H7 (cell line): ENCODE measurements at places on chromosomes 16 and 17. TPM values are rescaled to one million over a fixed set of nuclear protein-coding genes. Genes with fewer than 3 reads are reported as not detected.

- DNase-seq, result no peak
Observed at GRCh38 chr16:12305847-12306801, 329.6 kb downstream of the SNX29 start.

DNA sequence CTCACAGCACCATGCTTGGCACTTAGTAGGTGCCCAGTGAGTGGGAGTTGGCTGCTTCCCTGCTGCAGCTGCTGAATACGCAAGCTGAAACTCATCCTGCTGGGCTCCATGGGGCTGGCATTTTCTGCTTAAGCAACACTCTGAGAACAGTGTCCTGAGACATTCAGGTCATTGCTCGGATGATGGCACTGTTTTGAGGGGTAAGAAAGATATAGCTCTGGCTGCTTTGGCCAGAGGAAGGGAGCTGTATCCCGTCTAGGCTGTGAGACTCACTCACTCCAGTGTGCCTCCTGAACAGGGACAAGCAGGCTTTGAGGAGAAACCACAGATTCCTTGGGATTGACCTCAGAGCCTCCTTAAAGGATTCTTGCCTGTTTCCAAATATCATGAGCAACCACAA lies 120.5 kb downstream of the CLEC16A start:
- DNase-seq, result no peak

GRCh38 chr16:84496991-84497390 lies 7.5 kb downstream of the MEAK7 start:
- no peak for DNase-seq

- DNase-seq, result no peak
Observed at GRCh38 chr17:77010667-77011066, 130.1 kb upstream of the SEC14L1 start.

The UTS2R gene
- total RNA-seq, result not detected in 2 replicates

DNA sequence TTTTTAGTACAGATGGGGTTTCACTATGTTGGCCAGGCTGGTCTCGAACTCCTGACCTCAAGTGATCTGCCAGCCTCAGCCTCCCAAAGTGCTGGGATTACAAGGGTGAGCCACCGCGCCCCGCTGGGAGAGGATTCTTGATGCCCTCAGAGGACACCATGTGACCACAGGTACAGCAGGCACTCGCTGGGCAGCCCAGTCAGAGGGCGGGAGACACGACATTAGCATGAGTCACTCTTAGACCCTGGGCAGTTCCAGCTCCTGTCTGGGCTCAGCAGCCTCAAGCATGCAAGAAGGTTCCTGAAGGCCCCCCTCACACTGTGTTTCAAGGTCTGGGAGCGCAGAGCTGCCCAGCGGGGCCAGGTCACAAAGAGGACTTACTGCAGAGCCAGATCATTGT lies 11.9 kb downstream of the STAC2 start:
- peak; percentile 61 for DNase-seq

- DNase-seq, result no peak
Observed at GRCh38 chr17:8005357-8005756, 2.9 kb downstream of the GUCY2D start.

- DNase-seq, result no peak
Observed at GRCh38 chr17:45818699-45819098, 26.0 kb upstream of the SPPL2C start.

- no peak for DNase-seq
Observed at GRCh38 chr16:82824408-82824807, 197.6 kb downstream of the CDH13 start.
